ENCODE measurements at places on chromosomes 3 and 15.

GRCh38 chr15:29596266-29596665, 226.0 kb downstream of the TJP1 start:
- no peak for DNase-seq

DNA sequence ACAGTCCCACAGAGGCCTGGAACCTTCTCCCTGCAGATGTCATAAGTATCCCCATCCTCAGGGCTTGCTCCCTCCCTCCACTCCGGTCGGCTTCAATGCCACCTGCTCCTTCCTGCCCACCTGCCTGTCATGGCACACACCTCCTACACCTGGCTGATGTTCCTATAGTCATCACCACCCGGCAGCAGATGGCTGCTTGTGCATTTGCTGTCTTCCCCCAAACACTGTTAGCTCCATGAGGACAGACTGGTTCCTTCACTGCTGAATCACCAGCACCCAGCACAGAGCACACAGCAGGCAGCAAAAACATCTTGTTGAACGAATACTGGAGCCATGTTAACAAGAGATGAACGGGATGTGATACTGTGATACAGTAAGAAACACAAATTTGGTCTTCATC, 14.8 kb downstream of the TARS3 start:
- DNase-seq, result no peak

- DNase-seq, result no peak
Observed at GRCh38 chr3:115100806-115101205, 46.3 kb downstream of the ZBTB20 start.

DNA sequence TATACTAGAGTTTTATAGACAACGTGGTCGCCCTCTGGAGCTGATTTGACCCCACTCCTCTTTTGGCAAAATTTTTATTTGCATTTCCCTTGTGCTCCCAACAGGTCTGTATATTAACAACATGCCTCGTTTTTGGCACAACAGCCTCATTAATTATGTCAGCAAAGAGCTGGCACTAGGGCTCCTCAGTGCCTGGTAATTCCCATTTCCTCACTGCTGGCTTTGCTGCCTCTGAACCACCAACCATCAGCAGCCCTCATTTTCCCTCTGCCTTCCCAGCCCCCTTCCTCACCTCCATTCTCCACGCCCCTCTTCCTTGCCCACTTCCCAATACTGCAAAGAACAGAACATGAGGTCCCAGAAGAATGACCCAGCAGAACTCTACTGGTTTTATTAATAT, 204.8 kb downstream of the ABHD5 start:
- DNase-seq, result no peak

DNA sequence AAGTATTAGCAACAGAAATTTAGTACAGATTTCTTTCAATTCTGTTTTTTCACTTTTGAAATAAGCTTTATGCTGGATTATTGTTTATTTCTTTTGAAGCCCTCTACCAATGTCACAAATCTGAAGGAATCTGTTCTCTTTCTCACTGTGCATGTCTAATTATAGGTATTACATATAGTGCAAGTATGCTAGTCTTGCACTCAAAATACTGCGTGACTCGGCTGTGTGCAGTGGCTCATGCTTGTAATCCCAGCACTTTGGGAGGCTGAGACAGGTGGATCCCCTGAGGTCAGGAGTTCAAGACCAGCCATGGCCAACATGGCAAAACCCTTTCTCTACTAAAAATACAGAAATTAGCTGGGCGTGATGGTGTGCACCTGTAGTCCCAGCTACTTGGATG, 95.8 kb upstream of the PLAAT1 start:
- no peak for DNase-seq

- DNase-seq, result no peak
Observed at GRCh38 chr15:60721257-60721626, 242.3 kb upstream of the ICE2 start.

- DNase-seq, result no peak
Observed at GRCh38 chr3:155504682-155505081, 211.2 kb upstream of the STRIT1 start.

DNA sequence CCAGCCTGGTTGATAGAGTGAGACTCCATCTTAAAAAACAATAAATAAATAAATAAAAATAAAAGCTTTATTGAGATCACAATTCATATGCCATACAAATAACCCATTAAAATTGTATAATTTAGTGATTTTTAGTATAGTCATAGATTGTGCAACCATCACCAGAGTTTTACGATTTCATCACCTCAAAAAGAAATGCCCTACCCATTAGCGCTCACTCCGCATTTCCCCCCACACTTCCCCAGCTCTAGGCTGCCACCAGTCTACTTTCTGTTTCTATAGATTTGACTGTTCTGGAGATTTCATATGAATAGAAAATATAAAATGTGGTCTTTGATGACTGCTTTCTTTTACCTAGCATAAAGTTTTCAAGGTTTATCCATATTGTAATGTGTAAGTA, 57.0 kb downstream of the ARHGEF26 start:
- no peak for DNase-seq

GRCh38 chr3:9769012-9769411, 735 bp downstream of the CAMK1 start:
- no peak for DNase-seq

- no peak for DNase-seq
Observed at GRCh38 chr3:2511356-2511755, 412.7 kb downstream of the CNTN4 start.

DNA sequence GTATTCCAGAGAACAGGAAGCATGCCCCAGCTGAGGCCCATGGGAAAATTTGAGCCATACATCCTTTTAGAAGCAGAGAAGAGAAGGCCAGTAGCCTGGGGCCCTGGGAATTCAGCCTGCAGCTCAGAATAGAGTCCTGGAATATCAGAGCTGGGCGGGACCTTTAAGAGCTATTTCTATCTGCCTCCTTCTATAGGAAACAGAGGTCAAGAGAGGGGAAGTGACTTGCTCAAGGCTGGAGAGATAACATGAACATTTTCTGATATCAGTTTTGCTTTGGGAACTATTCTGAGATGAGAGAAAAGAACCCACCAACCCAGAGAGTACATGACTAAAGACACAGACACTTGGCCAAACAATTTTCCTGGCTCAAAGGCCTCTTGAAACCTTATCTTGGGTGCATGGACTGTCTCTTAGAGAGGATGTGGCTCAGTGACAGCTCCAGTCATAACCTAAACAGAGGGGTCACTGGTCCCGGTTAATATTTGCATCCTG, 26.0 kb downstream of the MASP1 start:
- no peak for DNase-seq

DNA sequence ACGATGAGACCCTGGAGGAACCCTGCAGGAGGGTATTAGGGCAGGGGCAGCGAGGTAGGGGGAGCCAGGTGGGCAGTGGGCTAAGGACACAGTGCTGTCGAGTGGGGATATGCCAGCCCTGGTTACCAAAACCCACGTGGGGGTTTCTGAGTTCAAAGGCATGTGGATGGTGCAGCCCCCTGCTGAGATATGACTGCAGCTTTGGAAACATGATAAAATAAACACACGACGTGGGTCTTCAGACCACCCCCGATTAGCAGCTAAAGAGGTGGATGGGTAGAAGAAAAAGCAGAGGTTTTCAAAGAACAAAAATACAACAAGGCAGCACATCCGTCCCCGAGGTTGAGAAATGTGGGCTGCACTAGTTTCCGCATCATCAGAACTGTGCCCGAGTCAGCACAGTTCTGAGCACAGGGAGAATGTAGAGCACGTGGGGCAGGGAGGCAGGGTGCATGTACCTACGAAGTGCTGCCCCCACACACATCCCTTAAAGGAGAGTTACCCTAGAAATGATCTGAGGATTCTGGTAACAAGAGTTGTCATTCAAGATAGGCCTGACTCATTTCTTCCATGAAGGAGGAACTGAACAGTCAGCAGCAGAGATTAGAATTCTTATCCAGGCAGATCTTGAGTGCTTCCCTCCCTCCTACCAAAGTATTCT, 121.3 kb downstream of the RPLP1 start:
- no peak for DNase-seq

DNA sequence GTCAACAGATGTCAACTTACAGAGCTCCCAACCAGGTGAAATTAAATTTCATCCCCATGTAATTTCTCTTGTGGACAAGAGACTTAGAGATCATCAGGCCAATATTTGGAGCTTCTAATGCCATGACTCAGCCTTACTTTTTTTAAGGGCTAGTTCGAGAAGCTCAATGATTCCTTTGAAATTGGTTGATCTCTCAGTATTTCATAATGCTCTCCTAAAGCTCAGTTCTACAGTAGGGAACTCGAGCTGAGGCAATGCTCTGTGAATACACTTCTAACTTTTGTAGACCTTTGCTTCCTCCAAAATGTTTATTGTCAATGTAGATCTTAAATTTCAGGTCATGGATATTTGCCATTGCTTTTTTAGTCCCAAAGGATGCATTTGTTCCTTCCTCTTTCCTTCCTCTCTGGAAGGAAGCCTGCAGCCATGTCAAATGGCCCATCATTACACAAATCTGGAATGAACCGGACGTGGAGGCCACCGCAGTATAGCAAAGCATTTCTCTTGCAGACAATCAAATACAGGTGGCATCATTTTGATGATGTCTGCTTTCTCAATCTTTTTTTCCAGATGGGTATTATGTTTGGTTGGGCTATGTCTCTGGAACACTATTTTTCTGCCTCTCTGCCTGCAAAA, 28.3 kb downstream of the STARD5 start:
- DNase-seq, result no peak

GRCh38 chr3:27905625-27906024, 183.5 kb upstream of the EOMES start:
- DNase-seq, result no peak

DNA sequence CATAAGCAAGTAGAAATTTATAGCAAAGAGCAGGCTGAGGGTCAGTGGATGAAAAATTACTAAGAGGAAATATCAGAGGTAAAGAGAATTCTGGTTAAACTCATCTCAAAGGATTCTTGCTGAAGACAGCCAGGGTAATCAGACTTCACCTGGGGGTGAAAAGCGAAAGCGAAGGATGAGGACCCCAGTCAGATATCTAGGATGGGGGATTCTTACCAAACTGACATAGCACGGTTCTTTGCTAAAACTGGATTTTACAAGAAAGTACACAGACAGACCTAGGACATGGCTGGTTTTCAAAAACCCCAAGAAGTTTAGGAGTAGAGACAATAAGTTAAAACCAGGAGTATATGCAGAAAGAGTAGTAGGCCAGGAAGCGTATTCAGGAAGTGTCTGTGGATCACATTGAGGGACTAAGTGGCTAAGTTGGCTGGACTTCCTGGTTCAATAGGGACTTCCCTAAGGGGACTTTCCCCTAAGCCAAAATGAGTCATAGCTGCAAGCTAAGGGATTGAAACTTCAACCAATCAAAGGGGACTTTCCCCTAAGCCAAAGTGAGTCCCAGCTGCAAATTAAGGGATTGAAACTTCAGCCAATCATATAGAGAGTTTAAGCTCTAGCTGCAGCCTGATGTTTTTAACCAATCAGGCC, 2.4 kb upstream of the CFAP91 start:
- no peak for DNase-seq

DNA sequence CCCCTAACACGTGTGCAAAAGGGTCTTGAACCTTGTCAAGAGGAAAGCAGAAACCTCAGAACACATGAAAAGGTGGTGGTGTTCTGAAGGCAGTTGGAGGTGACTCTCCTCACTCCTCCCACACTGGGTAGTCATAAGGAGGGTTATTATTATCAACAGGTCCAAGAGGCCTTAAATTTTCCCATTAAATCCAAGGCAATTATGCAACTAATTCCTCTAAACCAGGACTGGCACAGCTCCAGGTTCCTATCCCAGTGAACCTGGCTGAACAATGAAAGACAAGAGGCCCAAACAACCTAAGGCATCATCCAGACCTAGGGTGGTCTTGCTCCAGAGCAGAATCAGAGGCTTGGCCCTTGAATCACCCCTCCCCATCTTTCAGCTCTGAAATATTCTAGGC, 15.0 kb downstream of the MYLK start:
- no peak for DNase-seq

DNA sequence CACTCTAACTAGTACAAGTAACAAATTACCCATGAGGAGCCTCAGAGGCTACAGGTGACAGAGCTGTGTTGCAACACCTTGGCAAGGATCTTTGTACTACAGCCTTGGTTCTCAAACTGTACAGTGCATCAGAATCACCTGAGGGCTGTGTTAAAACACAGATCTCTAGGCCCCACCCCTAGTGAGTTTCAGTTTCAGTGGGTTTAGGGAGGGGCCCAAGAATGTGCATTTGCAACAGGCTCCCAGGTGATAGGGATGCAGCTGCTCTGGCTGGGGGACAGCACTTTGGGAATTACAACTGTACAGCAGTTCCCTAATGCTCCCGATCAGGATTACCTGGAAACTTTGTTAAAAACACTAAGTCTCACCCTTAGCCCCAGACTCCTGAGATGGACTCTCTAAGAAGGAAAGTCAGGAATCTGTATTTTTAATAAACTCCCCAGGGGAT, 66.1 kb upstream of the NR2F2 start:
- DNase-seq, result no peak

GRCh38 chr3:194631696-194632095, 1.5 kb downstream of the TMEM44 start:
- DNase-seq, result no peak

- no peak for DNase-seq
Observed at GRCh38 chr15:63308491-63308890, 31.1 kb downstream of the APH1B start.

DNA sequence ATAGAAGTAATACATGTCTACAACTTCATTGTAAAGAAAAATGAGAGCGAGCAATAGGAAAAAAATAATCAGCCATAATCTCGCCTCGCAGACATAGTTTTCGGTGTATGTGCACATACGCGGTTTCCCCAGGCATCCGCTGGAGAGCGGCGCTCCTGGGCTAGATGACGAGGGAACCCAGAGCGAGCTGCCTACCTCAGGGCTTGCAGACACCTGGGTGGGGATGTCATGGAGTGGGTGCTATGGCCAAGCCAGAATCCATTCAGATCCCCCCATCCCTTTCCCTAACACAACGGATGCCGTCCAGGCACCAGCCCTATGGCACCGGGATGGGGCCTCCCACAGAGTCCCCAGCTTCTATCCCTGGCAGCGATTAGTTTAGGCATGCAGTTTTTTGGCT, 4.5 kb upstream of the CFAP100 start:
- DNase-seq, result no peak

- no peak for DNase-seq
Observed at GRCh38 chr3:122754929-122755328, 38.7 kb downstream of the HSPBAP1 start.

- DNase-seq, result no peak
Observed at GRCh38 chr3:170354760-170355159, 2.8 kb upstream of the SKIL start.

DNA sequence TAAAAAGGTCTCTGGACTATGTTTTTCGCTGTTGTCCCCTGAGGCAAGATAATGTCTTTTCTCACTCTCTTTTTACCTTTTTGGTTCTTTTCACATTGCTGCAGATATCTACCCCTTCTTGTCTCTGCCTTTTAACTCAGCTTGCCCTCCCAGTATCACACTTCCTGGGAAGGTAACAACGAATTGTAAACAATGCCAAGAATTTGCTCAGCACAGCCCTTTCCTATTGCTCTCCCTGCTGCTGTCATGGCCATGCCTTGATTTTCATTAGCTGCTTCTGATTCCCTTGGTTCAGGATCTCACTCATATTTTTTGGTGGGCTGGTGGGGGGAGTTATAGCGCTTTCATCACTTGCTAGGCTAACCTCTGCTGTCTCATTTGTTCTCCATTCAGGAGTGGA, 123.1 kb upstream of the DPH6 start:
- no peak for DNase-seq

GRCh38 chr15:96947296-96948229, 617.1 kb downstream of the NR2F2 start:
- DNase-seq, result no peak

- DNase-seq, result no peak
Observed at GRCh38 chr3:166444336-166444735, 607.1 kb upstream of the BCHE start.

Measured in stimulated activated CD8-positive, alpha-beta memory T cell treated with anti-CD3 and anti-CD28 coated beads, Interleukin-15, amount 100 ng/mL, for 1 hour (primary cell).